Germinal center (tissue), 1 donor: ENCODE measurements at places on chromosomes 12 and 14.
A peak's percentile ranks its signal among the peaks of the same experiment; 100 is the strongest.

DNA sequence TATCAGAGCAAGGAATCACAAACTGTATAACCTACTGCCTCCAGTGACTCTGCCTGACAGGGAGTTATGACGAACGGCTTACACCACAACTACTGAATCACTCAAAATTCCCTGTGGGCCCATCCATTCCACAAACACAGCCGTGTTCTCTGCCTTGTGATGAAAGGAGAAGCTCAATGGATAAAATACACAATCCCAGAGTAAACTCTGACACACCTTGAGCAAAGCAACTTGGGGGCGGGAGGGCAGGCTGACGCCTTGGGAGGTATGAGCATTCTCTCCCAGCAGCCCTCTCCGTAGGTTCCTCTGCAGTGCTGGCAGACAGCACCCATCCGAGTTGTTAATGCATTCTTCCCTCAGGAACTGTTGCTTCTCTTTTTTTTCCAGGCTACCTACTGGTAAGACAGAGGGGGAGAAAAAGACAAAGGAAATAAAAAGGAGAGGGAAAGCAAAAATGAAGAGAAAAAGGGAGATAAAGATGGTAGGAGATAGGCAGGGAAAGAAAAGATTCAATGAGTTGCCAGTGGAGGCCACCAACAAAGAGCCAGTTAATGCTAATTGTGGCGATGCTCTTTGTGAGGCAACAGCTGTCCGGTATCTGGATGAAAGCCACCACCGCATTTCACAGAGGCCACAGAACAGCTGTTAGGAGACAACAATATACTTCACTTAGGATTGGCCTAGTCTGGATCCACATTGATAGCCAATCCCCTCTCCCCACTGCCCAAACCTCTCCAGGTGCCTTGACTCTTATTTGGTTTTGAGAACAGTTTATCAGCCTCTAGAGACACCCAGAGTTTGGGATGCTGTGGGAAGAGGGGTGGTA, 4.7 kb upstream of the DIO2 start:
- DNase-seq: no peak

DNA sequence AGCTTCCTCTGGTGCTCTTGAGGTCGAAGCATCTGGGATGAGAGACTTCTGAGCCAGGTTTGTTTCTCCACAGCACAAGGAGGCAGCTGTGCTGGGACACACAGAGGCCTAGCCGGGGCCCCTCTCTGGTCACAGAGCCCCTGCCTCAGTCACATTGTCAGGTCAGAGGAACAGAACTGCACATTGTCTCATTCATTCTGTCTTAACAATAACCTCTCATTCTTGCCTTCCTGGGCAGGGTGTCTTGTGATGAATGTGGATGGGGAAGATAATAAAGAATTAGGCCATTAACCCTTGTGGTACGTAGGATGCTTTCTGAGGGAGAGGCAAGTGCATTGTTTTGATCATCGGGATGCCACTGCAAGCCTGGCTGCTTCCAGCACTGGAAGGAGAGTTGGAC, 29.8 kb downstream of the FNTB start:
- no peak for DNase-seq

DNA sequence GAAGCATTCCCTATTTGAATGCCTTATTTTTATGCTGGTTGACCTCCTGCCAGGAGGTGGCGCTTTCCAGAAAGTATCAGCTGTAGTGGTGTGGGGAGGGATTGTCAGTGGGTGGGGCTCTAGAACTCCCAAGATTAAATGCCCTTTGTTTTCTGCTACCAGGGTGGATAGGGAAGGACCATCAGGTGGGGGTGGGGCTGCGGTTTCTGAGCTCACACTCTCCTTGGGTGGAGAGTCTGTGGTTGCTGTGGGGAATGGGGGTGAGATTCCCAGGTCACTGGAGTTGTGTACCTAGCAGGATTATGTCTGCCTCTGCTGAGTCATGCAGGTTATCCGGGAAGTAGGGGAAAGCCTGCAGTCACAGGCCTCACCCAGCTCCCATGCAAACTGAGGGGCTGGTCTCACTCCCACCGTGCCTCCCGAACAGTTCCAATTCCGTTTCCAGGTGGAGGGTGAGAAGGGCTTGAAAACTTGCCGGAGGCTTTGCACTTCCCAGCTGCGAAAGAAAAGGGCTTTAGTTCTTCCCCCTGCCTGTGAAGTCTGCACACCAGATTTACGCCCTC, 68.3 kb downstream of the ALG10B start:
- no peak for DNase-seq

DNA sequence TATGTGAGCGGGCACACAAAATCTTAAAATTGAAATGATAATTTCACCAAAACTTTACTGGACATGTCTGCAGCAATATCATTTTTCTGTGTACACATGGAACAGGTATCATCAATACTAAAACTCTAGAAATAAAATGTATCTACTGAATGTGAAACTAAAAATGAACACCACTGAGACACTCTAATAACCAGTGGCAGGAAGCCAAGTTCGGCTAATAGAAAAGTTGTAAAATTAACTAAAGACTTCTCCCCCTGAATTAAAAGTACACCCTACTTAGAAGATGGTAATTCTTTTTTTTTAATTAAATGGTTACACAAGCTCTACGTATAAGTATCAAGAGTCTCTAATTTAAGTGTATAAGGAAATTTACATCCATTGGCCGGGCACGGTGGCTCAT, 227.2 kb downstream of the MED13L start:
- no peak for DNase-seq

DNA sequence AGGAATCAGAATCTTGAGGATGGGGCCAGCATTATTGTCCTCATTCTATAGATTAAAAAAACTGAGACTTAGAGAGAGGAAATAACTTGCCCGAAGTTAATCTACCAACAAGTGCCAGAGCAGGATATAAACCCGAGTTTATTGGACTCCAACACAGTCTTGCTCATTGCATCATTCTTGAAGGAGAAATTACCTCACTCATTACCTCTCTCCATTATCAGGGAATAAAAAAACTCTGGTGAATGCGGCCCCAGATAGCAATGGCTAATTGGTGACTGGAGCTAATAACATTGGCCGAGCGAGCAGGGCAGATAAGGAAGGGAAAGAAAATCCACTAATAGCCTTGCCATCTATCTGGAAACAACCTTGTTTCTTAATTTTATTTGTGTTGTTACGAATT, 24.7 kb upstream of the TMED10 start:
- no peak for DNase-seq

GRCh38 chr14:87644689-87645088, 348.3 kb downstream of the GALC start:
- DNase-seq: no peak

- no peak for DNase-seq
Observed at GRCh38 chr12:20368651-20369304, 441 bp downstream of the PDE3A start.

DNA sequence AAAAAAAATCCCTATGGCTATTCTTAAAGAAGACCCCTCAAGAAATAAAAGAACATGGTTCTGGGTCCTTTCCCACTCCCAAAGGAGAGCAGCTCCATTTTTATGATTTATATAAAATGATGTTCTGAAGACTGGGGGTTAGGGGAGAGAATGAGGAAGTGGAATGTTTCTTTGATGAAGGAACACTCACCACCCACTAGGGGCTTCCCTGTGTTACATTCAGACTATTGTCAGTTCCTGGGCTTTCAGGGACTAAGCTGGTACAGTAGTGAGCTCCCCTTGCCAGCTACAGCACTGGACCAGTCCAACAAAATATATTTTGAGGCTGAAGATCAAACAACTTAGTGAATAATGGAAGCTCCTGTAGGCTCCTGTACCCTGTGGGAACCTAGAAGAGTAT, 98.9 kb downstream of the HMGA2 start:
- DNase-seq: peak; percentile 12

- peak; percentile 69 for DNase-seq
Observed at GRCh38 chr12:2853626-2854025, 3.2 kb downstream of the TEX52 start.

DNA sequence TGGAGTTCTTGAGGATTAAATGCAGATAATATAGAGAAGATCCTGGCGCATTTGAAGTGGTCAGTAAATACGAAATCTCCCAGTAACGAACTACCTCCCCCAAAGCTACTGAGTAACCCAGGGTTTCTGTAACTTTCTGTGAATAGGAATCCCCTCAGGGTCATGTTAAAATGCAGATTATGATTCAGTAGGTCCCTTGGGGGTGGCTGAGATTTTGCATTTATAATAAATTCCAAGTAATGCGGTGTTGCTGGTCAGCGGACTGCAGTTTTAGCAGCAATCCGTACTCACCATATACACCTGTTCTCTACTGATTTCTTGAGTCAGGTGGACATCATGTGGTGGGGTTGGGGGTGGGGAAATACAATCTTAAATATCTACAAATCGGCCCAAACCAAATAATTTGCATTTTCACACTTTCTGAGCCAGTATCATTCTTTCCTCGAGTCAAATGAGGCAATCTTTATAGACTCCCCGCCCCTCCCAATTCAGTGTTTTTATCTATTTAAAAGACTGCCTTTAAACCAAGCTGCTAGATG, 868 bp downstream of the SPATA7 start:
- no peak for DNase-seq

- peak; percentile 6 for DNase-seq
Observed at GRCh38 chr14:44149597-44149996, 357.5 kb downstream of the FSCB start.

- DNase-seq: no peak
Observed at GRCh38 chr12:64273527-64274403, 51.7 kb upstream of the KICS2 start.

DNA sequence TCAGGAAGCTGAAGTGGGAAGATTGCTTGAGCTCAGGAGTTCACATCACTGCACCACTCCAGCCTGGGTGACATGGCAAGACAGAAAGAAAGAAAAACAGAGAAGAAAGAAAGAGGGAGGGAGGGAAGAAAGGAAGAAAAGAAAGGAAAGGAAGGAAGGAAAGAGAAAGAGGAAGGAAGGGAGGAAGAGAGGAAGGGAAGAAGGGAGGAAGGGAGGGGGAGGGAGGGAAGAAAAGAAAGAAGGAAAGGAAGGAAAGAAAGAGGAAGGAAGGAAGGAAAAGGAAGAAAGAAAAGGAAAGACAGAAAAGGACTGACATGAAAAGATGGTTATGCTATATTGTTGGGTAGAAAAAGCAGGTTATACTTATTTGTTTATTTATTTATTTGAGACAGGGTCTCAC, 3.9 kb downstream of the GLTP start:
- DNase-seq: no peak

GRCh38 chr12:124001343-124001742, 28.3 kb downstream of the ZNF664 start:
- no peak for DNase-seq

GRCh38 chr12:89051065-89051677, 301.1 kb downstream of the DUSP6 start:
- peak; percentile 19 for DNase-seq

DNA sequence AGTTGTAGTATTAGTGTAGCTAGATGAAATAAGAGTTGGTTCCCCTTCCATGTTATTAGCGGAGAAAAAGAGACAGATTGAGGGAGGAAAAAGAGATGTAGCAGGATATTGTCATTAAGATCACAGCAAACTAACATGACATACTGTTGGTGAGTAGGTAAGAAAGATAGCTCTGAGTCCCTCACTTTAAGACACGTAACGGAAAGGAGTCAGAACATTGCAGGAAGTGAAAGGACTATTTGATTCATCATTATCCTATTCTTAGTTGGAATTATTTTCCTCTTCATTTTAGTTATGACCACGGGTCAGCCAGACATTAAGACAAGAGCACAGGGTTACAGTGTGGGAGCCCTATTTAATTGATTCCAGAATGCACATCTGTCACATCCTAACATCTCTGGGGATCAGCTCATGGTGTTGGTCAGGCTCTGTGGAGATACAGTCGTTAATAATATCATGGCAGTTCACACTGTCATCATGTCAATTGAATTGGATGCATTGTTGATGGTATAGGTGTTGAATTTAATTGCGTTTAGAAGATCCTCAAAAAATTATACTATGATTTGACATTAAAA, 55.0 kb downstream of the TMX1 start:
- DNase-seq: no peak

GRCh38 chr12:126033751-126034150, 968.5 kb downstream of the AACS start:
- DNase-seq: no peak
